ENCODE measurements at places on chromosomes 5 and 9.

- no peak for DNase-seq
These were observed 7.1 kb downstream of the PRKAA1 start for GRCh38 chr5:40790947-40791593.

GRCh38 chr5:135034236-135034962 is 371 bp upstream of the PITX1 start:
- DNase-seq = no peak

DNA sequence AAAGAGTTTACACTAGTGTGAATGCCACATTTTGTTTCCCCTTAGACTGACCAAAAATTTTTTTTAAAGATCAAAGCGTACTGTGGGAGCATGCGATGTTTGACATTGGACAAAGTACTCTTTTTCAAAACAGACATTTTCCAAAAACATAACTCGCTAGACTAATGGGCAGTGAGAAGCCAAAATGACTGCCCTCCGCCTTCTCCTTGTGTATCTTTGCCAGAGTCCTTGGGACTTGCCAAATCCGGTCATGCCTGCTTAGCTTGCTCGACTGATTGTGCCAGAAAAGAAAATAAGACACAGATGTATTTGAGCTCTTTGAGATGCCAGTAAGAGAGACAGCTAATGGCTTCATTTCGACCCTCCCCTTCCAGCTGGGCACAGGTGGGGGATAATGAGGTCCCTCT is 157.5 kb downstream of the MAPKAP1 start:
- peak; percentile 58 for DNase-seq

- no peak for DNase-seq
These were observed 75.1 kb upstream of the FSTL4 start for GRCh38 chr5:133687212-133688061.

DNA sequence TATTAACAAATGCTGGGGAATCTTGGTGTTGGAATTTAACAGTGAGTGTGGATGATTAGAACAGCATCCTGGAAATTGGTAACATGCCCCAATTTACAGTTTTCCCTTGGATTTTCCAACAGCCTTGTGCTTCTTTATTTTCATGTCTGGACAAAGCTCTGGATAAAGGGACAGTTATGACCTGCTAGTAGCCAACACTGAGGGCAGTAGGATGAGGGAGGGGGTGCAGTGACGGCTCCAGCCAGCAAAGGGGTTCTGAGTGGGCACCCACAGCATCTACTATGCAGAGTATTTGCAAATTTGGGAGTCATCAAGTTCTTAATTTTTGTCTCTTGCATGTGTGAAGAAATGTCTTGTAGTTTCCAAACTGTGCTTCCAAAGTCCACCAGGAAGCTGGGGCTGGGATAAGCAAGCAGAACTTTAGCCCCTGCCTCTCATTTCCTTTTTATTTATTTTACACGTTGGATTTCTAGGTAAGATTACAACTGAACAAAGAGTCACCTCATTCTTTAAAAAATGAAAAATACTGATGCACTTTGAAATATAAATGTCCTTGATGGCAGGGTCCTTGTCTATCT is 63.0 kb upstream of the SELENOP start:
- no peak for DNase-seq

GRCh38 chr9:15149450-15149849 is 157.6 kb downstream of the TTC39B start:
- no peak for DNase-seq
